AG08395 (cell line): ENCODE measurements at places on chromosomes 12 and 14.

GRCh38 chr12:130880411-130880885 is 8.6 kb downstream of the RAN start:
- DNase-seq, result no peak

DNA sequence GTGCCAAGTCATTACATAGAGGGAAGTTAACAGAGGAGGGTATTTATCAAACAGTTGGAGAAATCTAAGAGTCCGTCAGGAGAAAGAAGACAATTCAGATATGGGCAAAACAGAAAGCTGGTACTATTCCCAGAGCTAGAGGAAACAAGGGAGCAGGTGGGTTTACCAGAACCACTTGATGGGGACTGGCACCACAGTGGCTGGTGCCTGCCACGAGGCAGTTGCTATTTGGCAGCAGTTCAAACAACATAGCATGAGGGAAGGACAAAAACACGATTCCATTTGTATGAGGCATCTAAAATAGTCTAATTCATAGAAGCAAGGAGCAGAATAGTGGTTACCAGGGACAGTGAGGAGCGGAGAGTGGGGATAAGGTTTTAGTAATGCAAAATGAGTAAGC is 24.6 kb upstream of the KLRD1 start:
- DNase-seq, result no peak

GRCh38 chr14:53152184-53152886 is 788 bp downstream of the DDHD1 start:
- DNase-seq, result peak; percentile 48

DNA sequence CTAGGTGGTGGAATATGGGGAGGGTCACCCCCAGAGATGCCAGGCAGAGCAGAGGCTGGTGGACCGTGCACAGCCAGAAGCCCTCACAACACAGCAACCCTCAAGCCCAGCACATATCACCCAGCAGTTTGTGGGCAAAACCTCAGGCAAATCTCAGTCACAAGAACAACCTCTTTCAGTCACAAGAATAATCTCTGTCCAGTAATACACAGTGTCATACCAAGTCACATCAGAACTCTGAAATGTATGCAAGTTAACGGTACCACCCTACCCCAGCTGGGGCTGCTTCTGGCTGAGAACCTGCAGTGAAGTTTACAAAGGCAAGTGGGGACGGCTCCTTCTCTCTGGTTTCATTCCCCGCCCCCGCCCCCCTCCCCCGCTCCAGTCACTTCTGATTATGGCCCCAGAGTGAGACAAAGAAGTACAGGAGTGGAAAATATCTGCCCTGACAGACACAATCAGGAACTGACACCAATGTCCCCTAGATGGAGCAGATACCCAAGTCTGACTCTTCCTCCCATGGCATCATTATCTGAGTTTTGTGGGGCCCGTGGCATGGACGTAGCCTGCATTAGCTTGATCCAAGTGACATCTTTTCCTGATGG is 480.9 kb upstream of the TMEM132C start:
- DNase-seq, result peak; percentile 34

GRCh38 chr14:58638231-58639197 is 752 bp downstream of the DACT1 start:
- peak; percentile 26 for DNase-seq

- DNase-seq, result no peak
Measured at GRCh38 chr12:96164951-96165811, 29.0 kb upstream of the ELK3 start.

DNA sequence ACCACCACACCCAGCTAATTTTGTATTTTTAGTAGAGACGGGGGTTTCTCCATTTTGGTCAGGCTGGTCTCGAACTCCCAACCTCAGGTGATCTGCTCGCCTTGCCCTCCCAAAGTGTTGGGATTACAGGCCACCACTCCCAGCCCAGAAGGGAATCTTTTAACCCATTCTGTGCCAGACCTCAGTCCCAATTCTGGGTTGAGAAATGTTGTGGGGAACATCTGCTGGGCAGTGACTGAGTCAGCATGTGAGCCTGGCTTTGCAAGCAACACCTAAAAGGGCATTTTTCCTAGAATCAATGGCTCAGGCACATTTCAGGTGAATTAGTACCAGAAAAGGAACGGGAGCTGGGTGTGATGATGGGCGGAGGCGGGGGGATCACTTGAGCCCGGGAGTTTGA is 7.6 kb upstream of the SPATS2 start:
- DNase-seq, result no peak

- DNase-seq, result peak; percentile 50
Measured at GRCh38 chr12:25276199-25276937, 25.6 kb upstream of the KRAS start.
